Stimulated activated CD4-positive, alpha-beta T cell treated with anti-CD3 and anti-CD28 coated beads, Interleukin-4, amount 100 ng/mL, for 4 hours (primary cell): ENCODE measurements at places on chromosomes 5 and 9.

DNA sequence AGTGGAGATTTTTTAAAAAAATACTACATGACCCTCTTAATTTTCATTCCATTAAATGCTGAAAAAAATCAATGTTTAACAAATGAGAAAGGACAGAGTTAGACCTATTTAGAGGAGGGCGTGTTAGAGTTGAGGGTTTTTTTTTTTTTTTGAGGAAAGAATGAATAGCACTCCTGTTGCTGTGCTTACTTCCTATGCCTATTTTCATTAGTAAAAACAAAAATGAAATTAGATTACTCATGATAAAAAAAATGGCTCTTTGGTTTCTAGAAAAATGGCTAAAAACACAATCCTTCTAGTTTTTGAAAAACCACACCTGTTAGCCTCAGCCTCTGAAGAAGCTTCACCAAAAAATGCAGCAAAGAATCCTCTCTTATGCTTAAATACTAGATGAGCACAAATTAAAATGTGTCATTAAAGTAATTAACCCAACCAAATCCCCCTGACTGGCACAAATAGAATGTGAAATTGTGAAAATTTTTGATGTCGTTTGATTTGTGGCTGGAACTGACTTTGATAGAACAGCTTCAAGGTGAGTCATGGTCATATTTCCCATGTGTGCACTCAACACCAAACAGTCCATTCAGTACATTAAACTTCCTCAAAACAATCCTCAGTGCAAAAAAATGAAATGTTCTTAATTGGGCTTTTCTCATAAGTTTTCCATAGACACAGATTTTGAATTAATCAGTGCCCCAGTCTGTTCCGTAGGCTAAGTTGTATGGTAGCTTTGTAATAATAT lies 98.0 kb downstream of the MACIR start:
- DNase-seq: no peak

DNA sequence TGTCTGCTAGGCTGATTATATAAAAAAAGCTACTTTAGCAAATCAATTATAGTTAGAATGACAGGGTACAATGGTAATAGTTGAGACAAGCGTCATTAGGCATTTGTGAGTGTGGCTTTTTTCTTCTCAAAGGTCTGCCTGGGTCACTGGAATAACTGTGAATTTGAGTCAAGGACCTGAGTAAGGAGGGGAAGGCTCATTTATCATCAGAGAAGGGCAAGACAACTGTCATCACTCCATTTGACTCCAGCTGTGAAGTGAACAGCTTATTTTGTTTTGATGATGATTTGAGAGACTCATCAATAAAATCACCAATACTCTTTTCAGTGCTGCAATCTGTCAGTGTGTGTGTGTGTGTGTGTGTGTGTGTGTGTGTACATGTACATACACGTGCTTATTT lies 118.6 kb downstream of the MAT2B start:
- no peak for DNase-seq

- DNase-seq: no peak
Observed at GRCh38 chr9:28801144-28801799, 1228.0 kb upstream of the C9orf72 start.

DNA sequence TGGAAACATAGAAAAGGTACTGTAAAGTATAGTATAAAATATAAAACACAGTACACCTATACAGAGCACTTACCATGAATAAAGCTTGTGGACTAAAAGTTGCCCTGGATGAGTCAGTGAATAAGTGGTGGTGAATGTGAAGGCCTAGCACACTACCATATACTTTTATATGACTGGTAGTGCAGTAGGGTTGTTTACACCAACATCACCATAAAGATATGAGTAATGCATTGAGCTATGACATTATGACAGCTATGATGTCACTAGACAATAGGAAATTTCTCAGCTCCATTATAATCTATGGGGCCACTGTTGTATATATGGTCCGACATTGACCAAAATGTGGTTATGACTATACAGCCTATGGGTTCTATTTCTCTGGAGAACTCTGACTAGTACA lies 291.8 kb upstream of the ACTBL2 start:
- no peak for DNase-seq

DNA sequence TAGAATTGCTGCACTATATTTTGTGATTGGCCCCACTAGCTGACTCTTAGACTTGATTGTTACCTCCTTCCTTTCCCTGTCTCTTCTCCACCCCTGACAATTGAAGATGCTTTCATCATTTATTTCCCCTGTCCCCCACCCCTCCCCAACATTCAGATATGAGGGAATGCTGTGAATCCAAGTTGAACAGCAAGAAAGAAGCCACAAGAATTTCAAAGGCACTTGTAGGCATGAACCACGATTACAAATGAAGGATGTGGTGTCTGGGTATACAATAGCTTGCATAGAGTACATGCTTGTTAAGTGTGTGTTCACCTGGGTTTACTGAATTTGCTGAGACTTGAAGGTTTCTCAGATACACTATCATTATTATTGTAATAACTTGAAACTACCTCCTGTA lies 78.3 kb upstream of the TRIO start:
- no peak for DNase-seq

DNA sequence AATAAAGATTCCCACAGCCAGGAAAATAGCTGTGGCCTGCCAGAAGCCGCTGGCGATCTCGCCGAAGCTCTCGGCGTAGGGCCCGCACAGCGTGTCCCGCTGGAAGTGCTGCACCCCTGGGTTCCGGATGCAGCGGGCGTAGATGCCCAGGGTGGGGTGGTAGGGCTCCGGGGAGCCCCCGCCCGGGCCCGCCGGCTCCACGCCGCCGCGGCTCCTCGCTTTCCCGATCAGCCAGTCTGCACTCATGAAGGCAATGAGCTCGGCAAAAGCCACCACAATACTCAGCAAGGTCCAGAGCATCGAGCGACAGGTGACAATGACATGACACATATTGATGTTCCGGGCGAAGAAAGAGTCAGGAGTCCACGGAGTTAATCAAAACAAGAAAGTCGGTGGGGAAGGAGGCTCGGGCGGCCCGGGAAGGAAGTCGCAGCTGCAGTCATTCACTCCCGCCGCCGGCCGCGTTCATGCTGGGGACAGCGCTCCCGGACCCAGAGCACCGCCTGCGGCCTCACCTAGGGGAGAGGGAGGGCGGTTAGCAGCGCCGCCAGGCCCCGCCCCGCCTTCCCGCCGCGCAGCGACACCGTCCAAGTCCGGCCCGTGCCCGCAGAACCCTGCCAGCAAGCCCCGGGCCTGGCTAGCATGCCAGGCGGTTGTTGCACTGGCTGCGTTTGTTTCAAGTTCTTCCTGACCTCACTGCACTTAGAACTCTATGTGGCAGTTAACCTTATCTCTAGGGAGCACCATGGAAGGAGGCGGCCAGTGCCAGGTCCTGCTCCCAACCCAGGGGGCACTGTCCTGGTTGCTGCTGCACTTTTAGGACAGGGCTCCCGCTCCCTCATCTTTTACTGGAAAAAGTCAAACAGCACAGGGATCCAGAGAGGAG lies 138.4 kb downstream of the LHFPL2 start:
- DNase-seq: peak; percentile 2

GRCh38 chr5:83036991-83037575 lies 40.1 kb downstream of the TMEM167A start:
- DNase-seq: no peak

GRCh38 chr5:151454166-151454565 lies 6.8 kb downstream of the SLC36A1 start:
- DNase-seq: no peak

- no peak for DNase-seq
Observed at GRCh38 chr5:118752969-118753368, 235.4 kb downstream of the DTWD2 start.

DNA sequence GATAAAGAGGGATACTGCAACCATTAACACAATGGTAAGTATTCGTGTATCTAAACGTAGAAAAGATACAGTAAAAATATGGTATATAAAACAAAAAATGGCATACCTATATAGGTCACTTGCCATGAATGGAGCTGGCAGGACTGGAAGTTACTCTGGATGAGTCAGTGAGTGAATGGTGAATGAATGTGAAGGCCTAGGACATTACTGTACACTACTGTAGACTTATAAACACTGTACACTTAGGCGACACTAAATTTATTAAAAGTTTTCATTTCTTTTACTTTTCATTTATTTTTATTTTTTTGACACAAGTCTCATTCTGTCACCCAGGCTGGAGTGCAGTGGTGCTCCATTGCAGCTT lies 14.1 kb downstream of the TDRD7 start:
- no peak for DNase-seq

DNA sequence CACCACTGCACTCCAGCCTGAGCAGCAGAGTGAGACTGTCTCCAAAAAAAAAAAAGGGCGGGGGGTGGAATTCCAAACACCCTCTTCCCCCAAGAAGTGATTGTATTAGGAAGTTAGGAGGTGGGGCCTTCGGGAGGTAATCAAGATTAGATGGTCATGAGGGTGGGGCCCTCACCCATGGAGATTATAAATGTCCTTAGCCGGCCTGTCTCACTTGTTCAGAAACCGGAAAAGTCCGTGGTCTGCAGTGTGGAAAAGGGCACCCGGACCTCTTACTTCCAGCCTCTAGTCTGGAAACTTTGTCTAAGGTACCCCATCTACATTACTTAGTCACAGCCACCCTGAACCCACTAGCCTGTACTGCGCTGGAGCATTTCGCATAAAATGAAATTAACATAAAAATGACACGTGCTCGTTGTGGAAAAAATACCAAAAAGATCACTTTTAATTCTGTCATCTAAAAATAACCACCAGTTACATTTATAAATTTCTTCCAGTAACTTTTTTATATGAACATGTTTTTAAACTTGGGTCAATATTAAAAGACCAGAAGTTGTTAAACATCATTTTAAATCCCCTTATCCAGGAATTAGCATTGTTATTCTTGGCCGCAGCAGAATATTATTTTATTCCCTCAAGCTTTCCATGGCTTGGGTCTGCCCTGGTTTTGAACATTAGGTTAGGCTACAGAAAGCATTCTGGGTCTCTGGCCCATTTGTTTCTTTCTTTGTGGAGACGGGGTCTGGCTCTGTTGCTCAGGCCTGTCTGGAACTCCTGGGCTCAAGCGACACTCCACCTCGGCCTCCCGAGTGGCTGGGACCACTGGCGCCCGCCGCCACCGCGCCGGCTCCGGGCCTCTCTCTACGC lies 1.2 kb upstream of the CKS2 start:
- no peak for DNase-seq

- DNase-seq: no peak
Observed at GRCh38 chr9:33661176-33661575, 134.2 kb upstream of the PRSS3 start.

DNA sequence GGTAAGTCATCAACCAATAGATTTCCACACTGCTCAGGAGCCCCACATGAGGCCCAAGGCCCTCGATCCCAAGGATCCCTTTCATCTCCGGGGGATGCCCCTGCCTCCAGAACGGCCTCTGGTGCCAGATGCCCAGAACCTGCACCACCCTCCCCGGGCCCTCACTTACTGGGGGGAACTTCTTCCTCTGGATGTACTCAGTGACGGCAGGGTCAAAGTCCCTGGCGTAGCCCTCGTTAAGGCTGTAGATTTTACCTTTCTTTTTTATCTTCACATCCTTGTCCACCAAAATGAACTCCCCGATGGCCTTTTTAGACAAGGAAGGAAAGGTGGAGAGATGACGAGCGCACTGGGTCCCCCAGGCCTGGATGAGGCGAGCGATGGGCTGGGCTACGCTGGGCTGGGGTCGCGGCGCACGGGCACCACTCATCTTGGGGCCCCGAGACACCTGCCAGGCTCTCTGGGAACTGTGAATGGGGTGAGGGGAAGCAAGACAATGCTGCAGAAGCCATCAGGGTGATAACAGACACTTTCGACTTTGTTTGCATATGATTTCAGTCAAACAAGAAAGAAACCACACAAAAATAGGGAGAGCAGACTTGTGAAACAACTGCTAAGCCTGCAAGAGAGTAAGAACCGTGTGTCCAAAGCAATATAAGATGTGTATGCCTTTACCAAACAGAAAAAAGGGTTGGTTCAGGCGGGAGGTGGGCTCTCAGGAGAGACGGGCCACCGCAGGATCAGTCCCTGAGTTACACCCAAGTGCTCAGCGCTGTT lies 13.2 kb upstream of the FBP2 start:
- DNase-seq: no peak

- DNase-seq: no peak
Observed at GRCh38 chr5:52802974-52803336, 15.2 kb downstream of the ITGA1 start.

DNA sequence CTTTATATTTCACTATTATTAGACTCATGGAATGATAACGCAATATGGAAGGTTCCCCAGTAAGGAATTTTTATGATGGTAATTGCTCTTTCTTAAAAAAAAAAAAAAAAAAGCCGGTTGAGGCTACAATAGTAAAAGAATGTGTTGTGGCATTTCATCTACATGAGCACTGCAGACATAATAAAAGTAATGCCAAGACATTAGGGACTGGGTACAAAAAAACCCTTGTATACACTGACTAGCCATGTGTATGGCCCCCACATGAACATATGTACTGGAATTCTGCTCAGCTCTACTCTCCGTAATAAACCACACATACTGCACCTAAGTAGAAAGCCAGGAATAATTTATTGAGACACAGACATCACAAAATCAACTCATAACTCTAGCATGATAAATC lies 218.4 kb downstream of the ADAMTS6 start:
- no peak for DNase-seq

DNA sequence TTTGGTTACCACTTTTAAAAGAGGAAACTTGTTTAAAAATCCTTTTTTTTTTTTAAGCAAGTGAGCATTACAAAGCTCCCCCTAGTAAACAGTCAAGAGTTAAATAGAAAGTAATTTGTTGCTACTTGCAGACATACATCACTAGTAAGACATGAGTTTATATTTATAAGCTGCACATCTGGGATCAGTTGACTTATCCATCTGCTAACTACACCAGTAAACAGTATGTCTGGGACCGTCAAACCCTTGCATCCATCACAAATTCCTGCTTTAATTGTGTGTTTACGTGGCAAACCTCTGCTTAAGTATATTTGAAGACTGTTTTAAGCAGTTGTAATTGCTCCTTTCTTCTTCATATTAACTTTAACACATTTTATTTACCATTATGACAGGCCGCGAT lies 146.8 kb downstream of the EBF1 start:
- DNase-seq: no peak

DNA sequence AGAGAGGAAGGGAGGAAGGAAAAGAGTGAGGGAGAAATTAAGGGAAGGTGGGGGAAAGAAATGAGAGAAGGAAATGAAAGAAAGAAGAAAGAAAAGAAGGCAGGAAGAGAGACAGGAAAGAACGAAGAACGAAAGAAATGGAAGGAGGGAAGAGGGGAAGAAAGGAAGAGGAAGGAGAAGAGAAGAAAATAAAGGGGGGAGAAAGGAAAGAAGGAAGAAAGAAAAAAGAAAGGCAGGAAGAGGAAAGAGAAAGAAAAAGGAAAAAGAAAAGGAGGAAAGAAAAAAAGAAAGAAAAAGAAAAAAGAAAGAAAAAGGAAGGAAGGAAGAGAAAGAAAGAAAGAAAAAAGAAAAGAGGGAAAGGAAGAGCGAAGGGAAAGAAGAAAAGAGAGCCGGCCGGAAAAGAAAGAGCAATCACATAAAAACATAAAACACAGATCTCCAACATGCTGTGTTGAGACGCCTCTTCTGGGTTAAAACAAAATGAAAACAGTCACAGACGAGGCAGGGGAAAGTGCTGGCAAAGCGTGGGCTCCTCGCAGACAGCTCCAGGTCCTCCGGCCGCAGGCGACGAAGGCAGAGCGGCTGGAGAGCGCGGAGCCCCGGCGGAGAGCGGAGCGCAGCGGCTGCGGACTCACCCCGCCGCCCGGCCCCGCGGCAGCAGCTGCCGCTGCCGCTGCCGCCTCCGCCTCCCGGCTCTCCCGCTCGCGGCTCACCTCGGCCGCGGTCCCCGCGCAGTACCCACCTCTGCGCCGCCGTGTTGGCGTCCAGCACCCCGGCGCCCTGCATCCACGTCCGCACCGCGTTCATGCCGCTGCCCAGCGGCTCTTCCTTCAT lies 896 bp downstream of the EBF1 start:
- DNase-seq: peak; percentile 46
